ENCODE measurements at places on chromosomes 4 and X. TPM values are rescaled to one million over a fixed set of nuclear protein-coding genes. Genes with fewer than 3 reads are reported as not detected.

The PORCN gene
- total RNA-seq, result 14.1 TPM

The HSFX4 gene
- 0.20 TPM for total RNA-seq

The SLC7A11 gene
- total RNA-seq, result 2.0 TPM

The ASB9 gene
- total RNA-seq, result 0.77 TPM
